Suppressor macrophage treated with lipopolysaccharide for 1 hour (primary cell): ENCODE measurements at places on chromosomes 2 and 18.

GRCh38 chr2:239555571-239555905 lies 154.7 kb upstream of the HDAC4 start:
- no peak for DNase-seq

DNA sequence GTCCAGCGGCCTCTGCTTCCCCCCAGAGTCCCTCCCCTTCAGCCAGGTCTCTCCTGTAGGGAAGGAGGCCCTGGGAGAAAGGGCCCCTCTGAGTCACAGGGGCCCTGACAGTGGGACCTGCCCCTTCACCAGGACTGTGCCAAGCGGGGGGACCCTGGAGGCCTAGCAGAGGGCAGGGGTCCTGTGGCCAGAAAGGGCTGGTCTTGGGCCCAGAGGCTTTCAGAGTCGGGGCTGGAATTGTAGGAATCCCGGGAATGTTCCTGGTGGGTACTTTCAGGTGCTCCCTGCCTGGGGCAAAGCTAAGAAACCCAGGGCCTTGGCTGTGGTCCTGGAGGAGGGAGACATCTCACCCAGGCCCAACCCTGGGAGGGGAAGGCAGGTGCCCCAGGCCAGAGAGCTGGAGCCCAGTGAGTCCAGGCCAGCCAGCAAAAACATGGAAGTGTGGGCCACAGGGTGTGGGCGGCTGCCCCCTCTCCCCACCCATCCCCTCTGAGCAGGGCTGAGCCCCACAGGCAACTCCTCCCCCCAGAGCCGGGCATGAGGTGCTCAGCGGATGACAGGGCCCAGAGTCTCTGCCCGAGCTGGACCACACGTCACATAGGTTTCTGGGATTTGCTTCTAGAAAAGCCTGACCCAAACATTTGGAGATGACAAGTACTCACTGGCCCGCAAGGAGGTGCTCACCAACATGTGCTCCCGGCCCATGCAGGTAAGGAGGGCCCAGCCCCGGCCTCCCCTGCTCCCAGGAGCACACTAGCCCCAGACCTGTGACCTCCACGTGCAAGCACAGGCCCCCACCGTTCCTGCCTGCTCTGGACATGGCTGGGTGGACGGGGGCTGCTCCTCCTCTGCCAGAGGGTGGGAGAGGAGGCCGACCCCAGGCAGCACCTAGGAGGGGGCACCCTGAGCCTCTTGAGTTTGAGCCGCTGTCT lies 48.2 kb upstream of the ALPP start:
- DNase-seq = no peak

- DNase-seq = no peak
Measured at GRCh38 chr2:127650785-127651380, 4.9 kb downstream of the GPR17 start.

GRCh38 chr2:158688721-158689120 lies 106.4 kb upstream of the DAPL1 start:
- no peak for DNase-seq

DNA sequence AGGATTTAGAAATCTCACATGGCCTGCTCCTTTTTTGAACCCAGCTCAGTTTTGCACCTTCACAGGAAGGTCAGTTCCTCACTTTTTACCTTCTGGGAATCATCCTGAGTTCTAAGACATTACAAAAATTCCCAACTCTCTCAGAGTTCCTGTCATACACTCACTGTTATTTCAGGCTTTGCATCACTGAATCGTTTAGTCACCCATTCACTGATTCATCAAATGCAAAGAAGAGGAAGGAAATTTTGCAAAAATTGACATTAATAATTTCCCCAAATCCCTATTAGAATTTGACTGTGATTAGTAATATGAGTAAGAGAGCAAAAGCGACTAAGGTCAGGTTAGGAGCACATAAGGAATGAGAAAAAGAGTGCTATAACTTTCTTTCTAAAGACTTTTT lies 197.5 kb downstream of the PDE1A start:
- peak; percentile 48 for DNase-seq

GRCh38 chr2:165164201-165164600 lies 39.6 kb downstream of the SCN3A start:
- DNase-seq = no peak

- peak; percentile 71 for DNase-seq
Measured at GRCh38 chr18:23135550-23136325, 453 bp downstream of the CABLES1 start.

DNA sequence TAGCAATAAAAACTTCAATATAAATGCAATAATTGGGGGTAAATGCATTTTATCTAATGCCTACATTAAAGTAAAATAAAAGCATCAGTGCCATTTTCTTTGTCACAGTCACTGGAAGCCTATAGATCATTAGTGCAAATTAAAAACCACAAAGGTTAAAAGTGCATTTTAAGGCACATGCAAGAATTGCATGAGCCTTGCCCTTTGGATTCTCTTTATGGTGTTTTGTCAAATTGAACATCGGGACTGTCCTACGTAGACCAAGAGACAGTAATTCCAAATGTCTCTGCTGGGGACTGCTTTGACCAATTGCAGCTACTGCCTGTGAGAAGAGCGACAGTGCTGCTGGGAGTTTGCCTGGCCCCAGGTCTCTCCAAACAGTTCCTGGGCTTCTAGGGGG lies 130.3 kb upstream of the SATB2 start:
- DNase-seq = no peak

DNA sequence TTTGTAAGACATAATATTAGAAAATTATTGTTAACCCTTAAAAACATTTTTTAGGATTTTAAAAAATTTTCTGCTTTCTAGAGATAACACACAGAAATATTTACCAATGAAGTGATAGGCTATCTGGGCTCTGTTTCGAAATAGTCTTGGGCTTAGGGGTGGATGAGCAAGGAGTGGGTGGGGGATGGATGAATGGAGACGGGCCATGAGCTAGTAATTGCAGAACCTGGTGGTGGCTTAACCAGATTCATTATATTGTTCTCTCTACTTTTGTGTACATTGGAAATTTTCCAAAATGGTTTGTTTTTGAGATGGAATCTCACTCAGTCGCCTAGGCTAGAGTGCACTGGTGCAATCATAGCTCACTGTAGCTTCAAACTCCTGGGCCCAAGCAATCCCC lies 89.6 kb downstream of the TCF7L1 start:
- DNase-seq = no peak

- DNase-seq = no peak
Measured at GRCh38 chr2:18626958-18627650, 37.7 kb upstream of the NT5C1B start.

DNA sequence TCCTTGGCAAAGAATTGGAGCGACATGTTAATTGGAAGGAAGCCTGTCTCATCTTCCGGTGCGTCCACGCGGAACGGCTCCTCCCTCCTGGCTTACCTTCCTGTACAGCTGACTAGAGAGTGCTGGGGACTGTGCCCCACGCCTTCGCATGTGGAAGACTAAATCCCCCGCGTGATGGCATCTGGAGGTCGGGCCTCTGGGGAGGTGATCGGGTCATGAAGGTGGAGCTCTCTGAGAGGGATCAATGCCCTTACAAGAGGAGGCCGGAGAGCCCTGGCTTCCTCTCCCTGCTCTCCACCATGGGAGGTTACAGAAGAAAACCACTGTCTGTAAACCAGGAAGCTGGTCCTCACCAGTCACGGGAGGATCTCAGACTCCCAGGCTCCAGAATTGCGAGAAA lies 104.1 kb upstream of the OTOS start:
- no peak for DNase-seq
